Neural cell (in vitro differentiated cells): ENCODE measurements at places on chromosomes 1 and 21. TPM values are rescaled to one million over a fixed set of nuclear protein-coding genes. Genes with fewer than 3 reads are reported as not detected.

The MPC2 gene
- polyA plus RNA-seq = 104 and 107 TPM in 2 replicates

The APCS gene
- not detected in 2 replicates for polyA plus RNA-seq

The ACTRT2 gene
- not detected in 2 replicates for polyA plus RNA-seq

The NPHS2 gene
- not detected in 2 replicates for polyA plus RNA-seq

The NMNAT2 gene
- polyA plus RNA-seq = 43.8 and 50.2 TPM in 2 replicates
